CD8-positive, alpha-beta memory T cell (primary cell): ENCODE measurements at places on chromosomes 4 and X.

DNA sequence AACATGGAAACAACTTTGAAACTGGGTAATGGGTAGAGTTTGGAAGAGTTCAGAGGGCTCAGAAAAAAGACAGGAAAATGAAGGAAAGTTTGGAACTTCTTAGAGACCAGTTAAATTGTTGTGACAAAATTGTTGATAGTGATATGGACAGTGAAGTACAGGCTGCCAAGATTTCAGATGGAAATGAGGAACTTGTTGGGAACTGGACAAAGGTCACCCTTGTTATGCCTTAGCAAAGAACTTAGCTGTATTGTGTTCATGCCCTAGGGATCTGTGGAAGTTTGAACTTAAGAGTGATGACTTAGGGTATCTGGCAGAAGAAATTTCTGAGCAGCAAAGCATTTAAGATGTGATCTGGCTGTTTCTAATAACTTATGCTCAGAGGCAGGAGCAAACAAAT is 5.1 kb upstream of the ARL13A start:
- no peak for DNase-seq

DNA sequence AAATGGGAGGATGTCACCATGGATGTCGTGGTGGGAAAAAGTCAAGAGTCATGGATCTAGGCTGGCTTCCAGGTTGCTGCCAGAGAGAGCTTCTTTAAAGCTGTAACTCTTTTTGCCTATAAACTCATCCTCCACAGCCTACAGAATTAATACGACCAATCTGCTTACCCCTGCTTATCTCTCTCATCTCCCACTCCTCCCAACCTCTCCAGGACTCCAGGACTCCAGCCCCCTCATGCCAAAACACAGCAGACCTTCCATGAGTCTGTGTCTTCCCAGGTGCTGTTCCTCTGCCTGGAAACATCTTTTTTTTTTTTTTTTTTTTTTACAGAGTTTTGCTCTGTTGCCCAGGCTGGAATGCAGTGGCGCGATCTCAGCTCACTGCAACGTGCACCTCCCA is 15.3 kb upstream of the SLC10A4 start:
- DNase-seq: no peak

GRCh38 chr4:86156531-86156930 is 203.3 kb downstream of the MAPK10 start:
- no peak for DNase-seq

DNA sequence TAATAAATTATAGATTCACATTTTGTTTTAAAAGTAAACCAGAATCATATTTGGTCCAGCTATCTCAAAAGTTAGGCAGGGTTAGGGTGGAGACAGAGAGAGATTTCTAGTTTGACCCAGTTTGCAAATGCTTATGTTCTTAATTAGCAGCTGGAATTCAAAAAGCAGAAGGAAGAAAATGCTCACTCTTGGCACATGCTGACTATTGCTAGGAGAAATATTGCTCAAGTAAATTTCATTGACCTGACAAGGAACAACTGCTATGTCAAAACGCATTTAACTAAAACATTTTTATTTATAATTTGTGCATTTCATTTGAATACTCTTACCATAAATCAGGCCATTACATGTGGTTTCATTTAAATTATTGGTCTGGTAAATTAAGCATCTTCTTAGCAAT is 131.8 kb downstream of the GLRA3 start:
- DNase-seq: no peak

DNA sequence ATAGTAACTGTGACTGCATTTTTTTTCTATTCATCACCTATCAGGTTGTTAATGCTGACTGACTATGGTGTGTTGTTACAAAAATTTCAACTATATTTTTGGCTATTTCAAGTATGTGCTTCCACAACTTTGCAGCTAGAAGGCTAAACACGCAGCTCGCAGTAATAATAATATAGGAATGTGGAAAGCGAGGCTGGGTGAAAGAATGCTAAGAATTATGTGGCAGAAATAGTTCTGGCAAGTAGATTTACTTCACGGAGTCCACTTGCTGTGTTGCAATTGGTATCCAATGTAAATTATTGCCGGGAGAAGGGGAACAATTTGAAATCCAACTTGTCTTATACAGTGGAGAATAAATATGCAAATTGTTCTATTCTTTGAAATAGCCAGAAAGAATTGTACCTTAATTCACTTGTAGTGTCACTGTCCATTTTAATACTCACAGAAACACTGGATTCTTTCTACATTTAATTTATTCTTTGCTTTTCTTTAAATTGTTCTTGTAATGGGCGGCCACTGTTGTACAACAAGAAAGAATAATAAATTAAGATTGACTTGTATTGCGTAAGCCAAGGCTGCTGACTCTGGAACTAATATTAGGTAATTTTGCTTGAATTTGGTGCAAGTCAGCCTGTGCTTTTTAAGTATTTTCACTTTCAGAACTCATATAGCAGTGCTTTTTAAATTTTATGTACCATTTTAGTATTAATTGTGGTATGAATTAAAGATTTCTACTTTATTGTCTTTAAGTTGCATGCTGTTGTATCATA is 154.9 kb downstream of the FRMPD4 start:
- DNase-seq: no peak

DNA sequence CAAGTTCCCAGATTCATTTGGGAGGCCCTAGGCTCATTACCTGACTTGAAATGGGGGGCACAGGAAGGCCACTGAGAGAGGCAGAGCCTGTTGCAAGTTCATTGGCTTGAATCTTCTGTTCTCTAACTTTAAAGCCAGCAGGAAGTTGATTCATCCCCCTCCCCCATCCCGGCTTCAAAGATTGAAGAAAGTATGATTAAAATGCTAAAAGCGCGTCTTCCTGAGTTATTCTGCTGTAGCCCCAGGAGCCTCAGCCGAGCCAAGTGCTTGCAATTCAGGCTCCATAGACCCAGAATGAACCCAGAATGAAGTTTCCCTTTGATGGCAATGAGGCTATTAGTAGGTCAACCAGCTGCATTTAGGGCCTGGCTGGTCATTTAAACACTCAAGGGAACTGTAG is 14.7 kb downstream of the CHST7 start:
- DNase-seq: no peak

DNA sequence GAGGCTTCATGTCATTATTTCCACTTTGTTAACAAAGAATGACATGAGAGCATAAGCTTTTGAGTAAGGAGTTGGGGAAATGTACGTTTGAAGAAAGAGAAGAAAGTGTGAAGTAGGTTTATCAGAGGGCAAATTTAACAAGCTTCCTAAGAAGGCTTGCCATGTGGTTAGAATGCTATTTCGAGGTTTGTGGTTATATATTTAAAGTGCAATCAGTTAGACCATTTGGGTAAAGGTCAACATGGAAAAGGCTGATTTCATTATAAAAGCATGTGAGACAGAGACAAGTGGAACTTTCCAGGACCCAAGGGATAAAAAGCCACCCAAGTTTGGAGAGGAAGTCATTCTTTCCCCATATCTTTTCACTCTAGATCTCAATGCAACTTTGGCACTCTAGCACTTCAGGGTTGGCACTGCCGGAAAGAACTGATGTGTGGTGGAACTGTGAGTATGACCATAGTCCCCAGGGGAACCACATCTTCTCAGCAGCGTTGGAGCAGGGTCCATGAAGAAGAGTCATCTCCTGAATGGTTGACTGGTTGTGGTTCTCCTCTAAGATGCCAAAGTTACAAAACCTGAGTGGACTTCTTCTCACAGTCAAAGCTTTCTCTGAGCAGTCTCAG is 529.9 kb downstream of the MID1IP1 start:
- DNase-seq: no peak

GRCh38 chr4:101321481-101322042 is 25.8 kb downstream of the PPP3CA start:
- no peak for DNase-seq

DNA sequence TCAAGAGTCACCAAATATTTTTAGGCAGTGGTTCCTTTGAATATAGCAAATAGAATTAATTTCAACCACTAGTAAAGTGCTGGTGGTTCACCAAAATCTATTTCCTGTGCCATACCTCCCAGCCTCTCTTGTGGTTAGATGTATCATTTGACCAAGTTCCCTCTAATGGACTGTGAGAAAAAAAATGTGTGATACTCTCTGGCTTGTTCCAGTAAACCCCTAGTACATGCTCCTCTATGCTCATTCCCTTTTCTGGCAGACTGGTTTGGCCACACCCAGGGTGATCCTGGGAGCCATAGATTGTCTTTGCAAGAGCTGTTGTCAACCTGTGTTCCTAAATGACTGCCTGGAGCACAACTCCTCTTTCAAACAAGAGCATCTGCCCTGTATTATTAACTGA is 109.5 kb downstream of the FRAS1 start:
- no peak for DNase-seq

- DNase-seq: no peak
Measured at GRCh38 chr4:38563707-38564495, 100.1 kb upstream of the KLF3 start.

- DNase-seq: no peak
Measured at GRCh38 chr4:75391489-75392166, 122.6 kb downstream of the RCHY1 start.

DNA sequence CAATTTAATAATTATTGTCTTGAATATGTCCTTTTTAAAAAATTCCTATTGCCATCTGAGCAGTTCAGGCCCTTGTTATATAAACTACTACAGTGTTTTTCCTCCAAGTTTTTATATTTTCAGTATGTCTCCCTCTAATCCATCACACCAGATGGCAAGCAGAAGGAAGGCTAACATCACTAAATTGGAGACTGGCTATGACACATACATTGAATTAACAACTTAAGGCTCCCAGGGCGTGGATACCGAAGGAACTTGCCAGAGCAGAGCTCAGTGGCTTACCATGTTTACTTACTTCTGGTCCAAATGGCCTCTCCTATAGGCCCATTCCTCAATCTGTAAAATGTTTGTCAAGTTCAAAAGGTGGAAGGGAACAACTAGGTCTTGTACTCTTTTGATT is 13.0 kb downstream of the MAGEB1 start:
- DNase-seq: no peak

- no peak for DNase-seq
Measured at GRCh38 chr4:151627491-151627890, 133.3 kb downstream of the GATB start.

- no peak for DNase-seq
Measured at GRCh38 chrX:139691843-139692505, 16.0 kb downstream of the MCF2 start.

DNA sequence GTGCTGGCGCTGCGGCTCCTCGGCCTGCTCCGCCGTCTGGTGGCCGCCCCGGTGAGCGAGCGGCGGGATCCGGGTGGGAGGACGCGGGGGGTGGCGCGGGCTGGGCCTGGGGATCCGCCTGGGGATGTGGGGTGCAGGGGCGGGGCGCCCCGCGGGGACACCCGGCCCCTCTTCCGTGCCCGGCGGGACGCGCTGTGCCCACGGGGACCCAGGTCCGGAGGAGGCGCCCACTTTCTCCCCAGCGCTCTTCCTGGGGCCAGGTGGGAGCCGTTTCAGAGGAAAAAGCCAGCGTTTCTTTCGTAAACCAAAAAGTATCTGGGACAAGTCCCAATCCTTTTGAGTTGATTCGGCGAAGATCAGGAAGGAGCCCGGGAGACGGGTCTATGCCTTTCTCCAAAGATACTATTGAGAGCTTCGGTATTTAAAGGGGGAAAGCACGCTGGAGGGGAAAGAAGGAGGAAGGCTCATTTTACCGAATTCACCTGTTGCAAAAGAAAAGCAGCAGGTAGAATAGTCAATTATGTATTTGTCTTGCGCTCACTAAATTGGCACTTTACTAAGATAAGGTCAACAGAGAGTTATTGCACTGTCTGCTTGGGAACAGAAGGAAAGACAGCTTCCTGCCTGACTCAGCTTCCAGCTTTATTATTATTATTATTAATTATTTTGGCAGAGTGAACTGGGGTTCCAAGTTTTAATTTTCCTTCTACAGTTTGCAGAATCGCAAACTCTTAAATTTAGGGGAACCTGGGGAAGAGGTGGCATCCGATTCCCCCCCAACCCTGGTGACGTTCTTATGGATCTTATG is 81.5 kb upstream of the CD99 start:
- no peak for DNase-seq

DNA sequence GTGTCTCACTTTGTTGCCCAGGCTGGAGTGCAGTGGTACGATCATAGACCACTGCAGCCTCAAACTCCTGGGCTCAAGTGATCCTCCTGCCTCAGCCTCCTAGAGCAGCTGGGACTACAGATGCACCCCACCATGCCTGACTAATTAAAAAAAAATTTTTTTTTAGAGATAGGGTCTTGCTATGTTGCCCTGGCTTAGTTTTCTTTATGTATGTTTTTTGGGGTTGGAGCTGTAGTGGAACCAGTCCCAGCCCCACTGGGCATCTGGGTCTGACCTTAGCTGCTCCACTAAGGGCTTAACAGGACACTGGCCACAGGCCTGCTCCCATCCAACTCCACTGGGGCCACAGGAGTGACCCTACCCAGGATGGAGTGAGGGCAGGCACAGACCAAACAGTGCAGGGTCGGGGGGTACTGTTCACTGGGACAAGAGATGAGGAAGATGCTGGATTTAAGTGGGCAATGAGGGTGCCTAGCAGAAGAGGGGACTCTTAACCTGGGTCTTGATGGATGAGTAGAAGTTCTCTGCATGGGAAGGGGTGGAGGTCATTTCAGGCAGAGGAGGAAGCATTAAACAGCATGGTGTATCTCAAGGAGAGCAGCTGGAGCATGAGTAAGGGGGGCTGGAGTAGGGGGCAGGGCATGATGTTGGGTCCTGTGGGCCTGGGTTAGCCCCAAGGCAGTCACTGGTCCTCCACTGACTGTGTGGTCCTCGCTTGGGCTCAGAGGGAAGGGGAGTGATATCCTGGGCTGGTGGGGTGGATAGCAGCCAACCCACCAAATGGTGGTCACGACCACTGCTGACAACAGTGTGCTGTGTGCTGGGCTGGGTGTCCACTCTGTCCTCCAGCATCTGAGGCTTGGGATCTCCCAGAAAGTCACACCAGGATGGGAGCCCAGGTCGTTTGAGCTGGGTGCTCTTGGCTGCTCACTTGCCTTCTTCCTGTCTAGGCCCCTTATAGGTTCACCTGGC is 24.1 kb upstream of the ADD1 start:
- DNase-seq: no peak

DNA sequence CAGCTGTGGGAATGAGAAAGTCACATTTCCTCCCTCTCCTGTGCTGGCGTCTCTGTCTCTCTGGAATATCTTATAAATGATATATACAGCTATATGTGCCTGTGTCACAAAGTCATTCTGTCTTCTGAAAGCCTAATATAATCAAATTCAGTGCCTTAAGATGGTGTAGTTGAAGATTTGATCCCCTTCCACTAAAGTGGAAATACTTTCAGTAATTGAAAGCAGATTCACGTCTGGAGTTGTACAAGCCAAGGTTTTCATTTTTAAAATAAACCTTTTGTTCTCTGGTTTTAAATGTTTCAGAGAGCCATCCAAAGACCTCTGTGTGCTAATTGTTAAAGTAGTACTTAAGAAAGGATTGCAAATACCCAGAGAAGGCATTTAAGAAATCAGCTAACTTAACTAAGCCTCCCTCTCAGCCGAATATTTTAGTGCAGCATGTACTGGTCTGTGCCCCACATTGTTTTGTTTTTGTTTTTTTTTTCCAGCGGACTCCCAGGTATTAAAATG is 206.8 kb downstream of the TENM3 start:
- no peak for DNase-seq
